ENCODE measurements at places on chromosomes 16 and 17.

- DNase-seq, result peak; percentile 69
Observed at GRCh38 chr16:23948949-23949411, 113.2 kb downstream of the PRKCB start.

DNA sequence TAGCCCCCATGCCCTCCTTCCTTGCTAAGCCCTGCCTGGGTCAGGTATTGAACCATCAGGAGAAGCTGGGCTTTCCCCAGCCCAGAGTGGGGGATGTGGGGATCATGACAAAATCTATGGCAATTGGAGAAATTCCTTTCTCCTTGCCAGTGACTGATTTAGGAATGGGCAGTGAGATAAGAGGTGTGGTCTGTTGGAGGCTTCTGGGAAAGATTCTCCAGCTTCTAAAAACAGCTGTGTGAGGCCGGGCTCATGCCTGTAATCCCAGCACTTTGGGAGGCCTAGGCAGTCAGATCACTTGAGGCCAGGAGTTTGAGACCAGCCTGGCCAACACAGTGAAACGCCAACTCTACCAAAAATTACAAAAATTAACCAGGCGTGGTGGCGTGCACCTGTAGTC, 69.1 kb downstream of the SRCIN1 start:
- DNase-seq, result no peak

DNA sequence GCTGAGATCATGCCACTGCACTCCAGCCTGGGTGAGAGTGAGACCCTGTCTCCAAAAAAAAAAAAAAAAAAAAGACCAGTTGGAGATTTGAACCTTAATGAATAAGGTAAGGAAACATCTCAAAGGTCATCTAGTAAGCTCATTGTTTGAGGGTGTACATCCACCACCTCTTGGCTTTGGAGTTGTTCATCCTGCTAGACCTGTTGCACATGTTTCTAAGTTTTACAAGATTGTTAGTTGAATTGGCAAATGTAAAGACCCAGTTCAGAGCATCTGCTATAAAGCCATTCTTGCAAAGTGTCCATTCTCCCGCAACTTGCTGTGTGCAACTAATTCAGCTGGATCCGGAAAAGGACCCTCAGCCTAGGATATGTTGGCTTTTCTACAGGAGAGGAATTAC, 1.5 kb downstream of the PSMD7 start:
- DNase-seq, result no peak

DNA sequence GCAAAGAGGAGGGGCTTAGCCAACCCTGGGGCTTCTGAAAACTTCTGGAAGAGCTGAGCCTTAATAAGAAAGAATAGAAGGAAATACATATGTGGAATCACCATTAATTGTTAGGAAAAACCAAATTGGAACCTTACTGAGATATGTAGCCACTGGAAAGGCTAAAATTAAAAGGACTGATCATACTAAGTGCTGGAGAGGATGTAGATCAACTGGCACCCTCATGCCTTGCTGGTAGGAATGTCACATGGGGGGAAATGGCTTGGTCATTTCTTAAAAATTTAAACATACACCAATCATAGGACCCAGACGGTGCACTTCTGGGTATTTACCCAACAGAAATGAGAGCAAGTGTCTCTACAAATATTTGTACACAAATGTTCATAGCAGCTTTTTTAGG, 11.1 kb downstream of the BMERB1 start:
- DNase-seq, result no peak

- DNase-seq, result no peak
Observed at GRCh38 chr17:63718988-63719387, 19.1 kb upstream of the LIMD2 start.

- DNase-seq, result no peak
Observed at GRCh38 chr16:15885560-15886001, 2.8 kb downstream of the CEP20 start.

DNA sequence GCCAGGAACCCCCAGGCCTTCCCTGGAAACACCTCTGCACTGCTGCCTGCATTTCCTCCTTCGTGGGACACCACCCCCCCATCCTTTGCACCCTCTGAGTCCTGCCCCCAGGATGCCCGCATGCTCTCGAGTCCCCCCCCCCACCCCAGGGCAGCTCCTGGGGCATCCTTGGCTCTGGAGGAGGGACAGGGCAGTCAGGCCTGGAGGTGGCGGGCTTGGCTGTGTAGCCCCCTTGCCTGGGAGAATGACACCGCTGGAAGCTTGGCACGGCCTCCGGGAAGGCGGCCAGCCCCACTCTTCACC, 98.9 kb upstream of the GSE1 start:
- DNase-seq, result no peak

Measured in CD4-positive, alpha-beta T cell treated with Interleukin-10 for 1 hour (primary cell).